CD8-positive, alpha-beta T cell (primary cell): ENCODE measurements at places on chromosomes 2 and 18.

- DNase-seq: no peak
Observed at GRCh38 chr2:224145751-224146355, 106.8 kb upstream of the SERPINE2 start.

DNA sequence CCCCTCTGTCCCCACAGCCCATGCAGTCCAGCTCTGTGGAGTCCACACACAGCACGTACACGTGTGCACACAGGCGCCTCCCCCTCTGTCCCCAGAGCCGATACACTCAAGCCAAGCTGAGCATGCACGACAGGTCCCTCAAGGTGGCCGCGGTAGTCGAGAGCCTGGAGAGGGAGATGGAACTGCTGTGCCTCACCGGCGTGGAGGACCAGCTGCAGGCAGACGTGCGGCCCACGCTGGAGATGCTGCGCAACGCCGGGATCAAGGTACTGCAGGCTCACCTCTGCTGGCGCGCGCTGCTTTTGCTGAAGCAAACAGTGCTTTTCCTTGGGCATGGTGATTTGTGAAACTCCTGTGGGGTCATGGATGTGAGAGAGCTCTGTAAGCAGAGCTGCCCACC, 58.5 kb upstream of the NFATC1 start:
- DNase-seq: no peak

DNA sequence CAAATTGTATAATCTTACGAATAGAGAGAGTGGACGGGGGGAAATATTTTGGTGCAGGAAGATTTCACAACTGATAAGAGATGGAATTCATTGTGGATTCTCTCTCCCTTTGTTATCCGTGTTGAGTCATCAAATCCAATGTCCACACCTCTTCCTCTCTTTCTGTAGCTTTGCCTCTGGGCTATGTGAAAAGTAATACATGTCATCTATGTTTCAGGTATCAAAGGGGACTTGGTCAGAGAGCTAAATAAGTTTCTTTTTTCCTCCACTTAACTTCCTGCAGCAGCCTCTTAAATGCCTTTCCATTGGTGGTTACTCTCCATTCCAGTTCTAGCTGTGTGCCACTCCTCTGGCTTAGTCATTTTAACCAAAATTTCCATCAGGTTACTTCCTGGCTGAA, 169.3 kb upstream of the NXPH2 start:
- no peak for DNase-seq

GRCh38 chr18:50737127-50737526, 82.7 kb downstream of the MRO start:
- DNase-seq: no peak

DNA sequence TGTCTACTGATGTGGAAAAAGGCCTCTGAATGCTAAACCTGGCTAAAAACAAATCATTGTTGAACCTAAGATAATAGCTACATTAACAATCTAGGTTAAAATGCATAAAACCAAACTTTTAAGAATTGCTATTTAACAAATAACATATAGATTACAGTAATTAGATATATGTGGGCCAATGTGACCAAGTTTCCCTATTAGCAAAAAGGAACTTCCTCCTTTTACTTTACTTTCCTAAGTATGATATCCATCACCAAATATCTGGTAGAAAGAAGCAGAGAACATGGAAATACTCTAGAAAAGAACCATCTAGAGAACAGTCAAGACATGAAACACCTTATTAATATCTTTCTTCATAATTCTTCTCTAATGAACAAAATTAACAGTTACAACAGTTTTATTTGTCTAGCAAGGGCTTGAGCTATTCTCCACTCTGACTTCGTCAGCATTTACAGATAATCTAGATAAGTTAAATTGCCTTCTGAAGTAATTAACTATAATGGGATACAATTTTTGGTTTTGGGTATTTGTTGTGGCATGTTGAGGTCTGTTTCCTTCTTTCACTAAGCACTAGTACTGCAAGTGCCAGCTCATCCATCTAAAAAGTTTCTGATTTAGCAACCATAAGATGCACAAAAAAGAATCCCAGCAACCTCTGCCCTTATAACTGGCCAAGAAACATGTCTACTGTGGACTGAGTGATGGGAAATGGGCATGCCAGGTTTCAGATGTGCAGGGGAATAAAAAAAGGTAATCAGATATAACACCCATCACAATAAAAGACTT, 53.3 kb downstream of the MEMO1 start:
- DNase-seq: no peak

DNA sequence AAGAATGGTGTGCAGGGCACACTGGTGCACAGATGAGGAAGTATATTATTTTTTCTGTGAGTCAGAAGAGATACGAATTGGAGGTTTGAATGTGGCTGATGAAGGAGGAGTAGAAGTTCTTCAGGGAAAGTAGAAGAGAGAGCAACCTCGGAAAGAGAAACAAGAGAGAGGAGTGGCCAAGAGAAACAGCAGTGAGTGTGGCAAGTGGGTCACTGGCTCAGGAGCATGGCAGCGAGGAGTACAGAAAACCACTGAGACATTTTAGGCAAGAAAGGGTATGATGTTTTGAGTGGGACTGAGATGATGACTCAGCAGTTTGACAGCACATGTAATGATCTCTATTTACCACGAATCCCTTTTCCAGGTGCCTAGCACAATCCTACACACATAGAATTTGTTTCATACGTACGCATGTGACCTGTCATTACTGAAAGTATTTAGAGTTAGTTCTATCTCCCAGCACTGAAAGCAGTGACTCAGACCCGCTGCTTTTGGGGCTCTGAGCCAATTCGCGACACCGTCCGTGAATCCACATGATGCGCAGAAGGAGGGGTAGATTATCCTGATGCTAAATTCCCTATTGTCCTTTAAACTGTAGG, 915.4 kb downstream of the DCDC2C start:
- no peak for DNase-seq

GRCh38 chr2:22812065-22812680, 572.8 kb upstream of the KLHL29 start:
- no peak for DNase-seq

- DNase-seq: no peak
Observed at GRCh38 chr2:50591642-50592041, 440.3 kb downstream of the NRXN1 start.

GRCh38 chr2:165287094-165287778, 48.0 kb downstream of the SCN2A start:
- no peak for DNase-seq

GRCh38 chr2:32484937-32485336, 128.1 kb downstream of the BIRC6 start:
- no peak for DNase-seq

GRCh38 chr2:173048897-173049661, 26.6 kb upstream of the MAP3K20 start:
- no peak for DNase-seq

- DNase-seq: no peak
Observed at GRCh38 chr2:72349016-72349415, 201.4 kb upstream of the CYP26B1 start.

DNA sequence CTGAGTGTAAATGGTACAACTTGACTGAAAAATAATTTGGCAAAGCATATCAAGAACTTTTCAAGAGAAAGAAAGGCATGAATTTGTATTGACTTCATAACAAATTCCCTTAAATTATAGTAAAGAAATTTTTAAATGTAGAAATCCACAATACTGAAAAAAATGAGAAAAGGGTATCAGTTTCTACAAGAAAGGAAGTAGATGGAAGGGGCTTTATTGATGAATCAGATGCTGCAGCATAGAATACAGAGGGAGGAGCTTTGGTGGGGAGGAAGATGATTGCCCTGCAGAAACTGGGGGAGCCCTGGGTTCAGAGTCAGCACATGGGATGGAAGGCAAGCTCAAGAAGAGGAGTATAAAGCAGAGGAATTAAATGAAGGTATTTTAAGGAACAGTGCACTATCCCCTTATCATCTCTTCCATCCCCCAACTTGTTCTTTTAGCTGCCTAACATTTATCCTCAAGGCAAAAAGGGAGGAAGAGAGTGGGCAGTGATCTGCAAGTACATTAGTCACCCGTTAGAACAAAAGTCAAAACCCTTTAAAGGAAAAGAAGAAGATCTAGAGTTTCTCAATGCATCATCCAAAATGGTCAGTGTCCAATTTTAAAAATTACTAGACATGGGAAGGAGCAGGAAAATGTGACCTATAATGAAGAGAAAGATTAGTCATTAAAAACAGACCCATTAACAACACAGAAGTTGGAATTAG, 77.7 kb downstream of the KCTD18 start:
- DNase-seq: no peak

DNA sequence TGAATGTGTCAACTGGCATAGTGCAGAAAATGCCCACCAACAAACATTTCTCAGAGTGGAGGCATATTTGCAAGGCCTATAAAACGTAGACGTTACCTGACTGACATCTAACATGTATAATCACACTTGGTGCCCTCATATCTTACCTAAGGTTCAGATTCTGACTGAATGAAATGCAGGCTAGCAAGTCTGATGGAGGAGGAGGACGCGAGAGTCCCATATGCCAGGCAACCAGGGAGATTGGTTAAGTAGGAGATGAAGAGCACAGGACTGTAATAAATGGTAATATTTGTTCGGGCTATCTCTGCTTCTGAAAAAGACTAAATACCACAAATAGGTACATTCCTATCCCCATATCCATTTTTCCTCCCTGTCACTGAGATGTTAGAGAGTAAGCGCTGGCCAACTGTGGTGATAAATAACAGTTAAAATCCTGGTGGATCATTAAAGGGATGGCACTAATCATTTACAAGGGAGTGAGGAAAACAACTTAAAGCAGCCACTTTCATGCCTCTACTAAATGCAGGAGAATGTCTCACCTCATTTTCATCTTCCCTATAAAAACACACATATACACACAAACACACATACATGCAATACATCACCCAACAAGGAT, 217.2 kb downstream of the TMEM163 start:
- no peak for DNase-seq

DNA sequence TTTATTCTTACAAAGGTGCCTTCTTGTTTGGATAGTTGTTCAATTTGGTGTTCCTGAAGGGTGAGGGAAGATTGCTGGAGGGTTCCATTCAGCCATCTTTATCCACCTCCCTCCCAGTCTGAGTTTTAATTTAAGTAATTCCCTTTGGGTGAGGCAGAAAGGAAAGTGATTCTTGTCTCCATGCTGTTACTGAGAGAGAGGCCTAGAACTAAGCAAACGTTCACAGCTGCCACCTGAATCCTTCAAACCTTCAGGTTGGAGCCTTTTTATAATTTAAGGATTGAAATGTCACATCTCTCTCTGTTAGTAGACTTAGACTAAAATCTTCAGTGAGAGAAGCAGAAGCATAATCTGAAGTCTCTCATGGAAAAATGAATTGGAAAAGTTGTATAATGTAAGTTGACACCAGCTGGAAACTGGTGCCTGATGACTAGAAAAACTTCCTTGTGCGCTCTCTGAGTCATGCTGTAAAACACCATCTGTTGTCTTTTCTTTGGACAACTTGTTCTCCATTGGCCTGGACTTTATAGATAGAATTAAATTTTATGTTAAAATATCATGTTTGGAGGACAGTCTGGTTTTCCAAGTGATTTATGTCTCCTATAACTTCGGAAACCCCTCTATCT, 14.6 kb downstream of the STRADB start:
- no peak for DNase-seq

- no peak for DNase-seq
Observed at GRCh38 chr18:34631093-34631966, 78.8 kb upstream of the DTNA start.

DNA sequence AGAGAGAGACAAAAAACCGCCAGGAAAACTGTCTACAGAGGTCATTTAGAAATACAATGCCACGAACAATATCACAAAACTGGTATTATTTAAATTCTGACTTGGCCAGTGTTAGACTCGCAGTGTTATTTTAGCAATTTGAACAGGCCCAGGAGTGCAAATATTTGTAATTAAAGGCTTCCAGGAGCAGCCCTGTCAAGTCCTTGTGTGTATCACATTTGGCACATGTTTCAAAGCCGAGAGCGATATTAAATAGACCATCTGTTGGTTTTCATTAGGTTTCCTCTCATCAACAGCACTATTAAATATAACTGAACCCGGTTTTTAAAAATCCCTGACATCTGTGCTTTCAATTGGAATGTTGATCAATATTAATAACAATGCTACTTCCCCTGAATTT, 656.9 kb downstream of the TSN start:
- DNase-seq: no peak

GRCh38 chr18:32893915-32894314, 121.1 kb upstream of the KLHL14 start:
- DNase-seq: no peak

- DNase-seq: peak; percentile 71
Observed at GRCh38 chr2:156333951-156334495, 1.5 kb upstream of the NR4A2 start.

DNA sequence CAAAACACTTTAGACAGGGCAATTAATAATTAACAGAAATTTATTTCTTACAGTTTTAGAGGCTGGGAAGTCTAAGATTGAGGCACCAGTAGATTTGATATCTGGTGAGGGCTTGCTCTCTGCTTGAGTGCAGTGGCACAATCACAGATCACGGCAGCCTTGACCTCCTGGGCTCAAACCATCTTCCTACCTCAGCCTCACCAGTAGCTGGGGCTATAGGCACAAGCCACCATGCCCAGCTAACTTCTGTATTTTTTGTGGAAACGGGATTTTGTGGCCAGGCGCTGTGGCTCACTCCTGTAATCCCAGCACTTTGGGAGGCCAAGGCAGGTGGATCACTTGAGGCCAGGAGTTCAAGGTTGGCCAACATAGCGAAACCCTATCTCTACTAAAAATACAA, 29.0 kb upstream of the ACVR1 start:
- no peak for DNase-seq

GRCh38 chr18:66342577-66342976, 261.3 kb downstream of the CDH19 start:
- DNase-seq: no peak

DNA sequence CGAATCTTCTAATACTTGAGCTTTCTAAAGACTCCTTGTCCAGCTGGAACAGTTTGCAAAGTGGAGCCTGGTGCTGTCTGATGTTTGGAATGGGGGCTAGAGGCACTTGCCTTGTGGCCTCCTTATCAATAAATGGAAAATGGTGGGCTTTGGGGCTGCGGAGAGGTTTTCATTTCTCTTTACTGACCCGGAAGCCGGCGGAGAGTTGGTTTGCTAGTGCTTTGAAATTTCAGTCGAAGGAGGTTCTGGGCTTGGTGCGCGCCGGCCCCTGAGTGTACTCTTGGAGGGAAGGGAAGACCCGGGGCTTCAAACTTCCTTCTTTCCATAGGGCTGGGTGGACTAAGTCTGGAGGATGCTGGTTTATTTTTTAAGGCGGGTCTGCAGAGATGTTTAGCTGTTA, 714 bp downstream of the RPIA start:
- DNase-seq: peak; percentile 14

GRCh38 chr18:36274083-36274715, 23.3 kb upstream of the FHOD3 start:
- no peak for DNase-seq

- peak; percentile 91 for DNase-seq
Observed at GRCh38 chr2:224927646-224928173, 114.6 kb downstream of the DOCK10 start.

DNA sequence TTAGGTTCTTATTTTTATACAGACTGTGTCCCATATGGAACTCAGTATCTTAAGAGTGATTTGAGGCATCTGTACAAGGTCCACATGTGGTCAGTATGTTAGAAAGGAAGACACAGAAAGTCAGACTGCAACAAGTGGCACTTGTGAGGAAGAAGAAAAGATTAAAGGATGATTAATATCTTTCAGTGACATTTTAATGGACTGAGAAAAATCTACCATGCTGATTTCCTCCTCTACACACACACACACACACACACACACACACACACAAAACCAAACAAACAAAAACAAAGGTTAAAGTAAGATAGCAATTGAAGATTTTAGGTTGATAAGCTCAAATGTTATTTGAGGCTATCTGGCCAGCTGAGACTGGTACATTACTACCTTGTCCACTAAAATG, 94.5 kb upstream of the CHRNA1 start:
- DNase-seq: no peak

GRCh38 chr2:220744861-220745260, 827.2 kb downstream of the EPHA4 start:
- no peak for DNase-seq
